HCT116 (cell line): ENCODE measurements at places on chromosomes 6 and 20. TPM values are rescaled to one million over a fixed set of nuclear protein-coding genes. Genes with fewer than 3 reads are reported as not detected.

DNA sequence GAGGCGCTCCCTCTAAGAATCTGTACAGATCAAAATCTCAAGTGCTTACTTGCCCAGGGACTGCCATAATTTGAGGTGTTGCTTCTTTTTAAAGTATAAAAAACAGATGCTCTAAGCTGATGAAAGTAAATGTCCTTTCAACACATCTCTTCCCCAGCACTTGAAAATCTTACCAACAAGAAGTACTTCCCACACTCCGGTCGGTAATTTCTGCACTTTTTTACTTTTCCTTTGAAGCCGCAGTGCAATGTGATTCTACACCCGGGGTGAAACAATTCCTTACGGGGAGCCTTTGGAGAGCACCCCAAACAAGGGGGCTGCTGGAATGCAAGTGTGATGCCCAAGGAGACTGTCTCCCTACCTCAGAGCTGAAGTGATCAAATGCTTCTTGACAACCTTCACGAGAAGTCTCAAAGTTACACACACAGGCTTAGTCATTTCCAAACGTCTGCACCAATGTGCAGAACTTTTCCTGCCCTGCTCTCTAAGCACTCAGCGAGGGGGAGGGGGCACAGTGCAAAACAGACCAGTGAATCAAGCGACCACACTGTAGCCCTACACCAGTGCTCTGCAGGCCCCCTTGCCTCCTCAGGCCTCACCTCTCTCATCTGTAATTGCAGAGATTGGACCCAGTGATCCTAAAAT, 56.7 kb downstream of the ATXN1 start:
- no peak for DNase-seq

GRCh38 chr20:38935967-38936407, 9.8 kb downstream of the FAM83D start:
- DNase-seq, result no peak

DNA sequence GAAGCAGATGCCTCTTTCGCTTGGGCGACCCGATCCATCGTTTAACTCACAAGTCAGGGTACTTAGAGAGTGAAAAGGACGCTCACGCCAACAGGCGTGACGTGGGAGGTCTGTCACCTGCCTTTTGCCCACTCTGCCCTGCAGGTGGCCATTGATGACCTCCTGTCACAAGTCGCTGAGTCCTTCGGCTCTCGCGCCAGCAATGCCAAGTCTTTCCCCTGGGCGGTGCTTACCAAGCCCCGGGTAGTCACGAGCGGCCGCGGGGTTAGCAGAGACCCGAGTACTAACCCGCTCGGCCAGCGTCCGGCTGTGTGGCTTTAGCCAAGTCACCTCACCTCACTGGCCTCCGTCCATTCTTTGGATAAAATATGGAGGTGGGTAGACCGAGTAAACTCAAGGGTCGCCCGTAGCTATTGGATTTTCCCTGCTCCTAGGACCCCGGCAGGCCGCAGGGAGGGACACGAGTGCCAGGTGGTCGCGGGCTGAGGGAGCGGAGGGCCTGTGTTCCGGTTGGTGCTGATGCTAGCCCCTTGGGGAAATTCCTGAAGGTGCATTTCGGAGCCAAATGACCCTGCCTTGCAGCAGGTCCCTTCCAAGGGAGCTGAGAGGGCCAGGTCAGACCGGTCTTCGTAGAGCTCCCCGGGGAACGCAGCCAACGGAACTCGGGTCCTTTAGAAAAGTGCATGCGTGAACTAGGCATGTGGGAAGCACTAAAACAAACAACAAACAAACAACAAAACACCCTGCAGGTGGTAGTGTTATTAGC, 668 bp downstream of the PKIB start:
- peak; percentile 66 for DNase-seq

- DNase-seq, result no peak
Observed at GRCh38 chr6:163356324-163356723, 58.2 kb upstream of the QKI start.

DNA sequence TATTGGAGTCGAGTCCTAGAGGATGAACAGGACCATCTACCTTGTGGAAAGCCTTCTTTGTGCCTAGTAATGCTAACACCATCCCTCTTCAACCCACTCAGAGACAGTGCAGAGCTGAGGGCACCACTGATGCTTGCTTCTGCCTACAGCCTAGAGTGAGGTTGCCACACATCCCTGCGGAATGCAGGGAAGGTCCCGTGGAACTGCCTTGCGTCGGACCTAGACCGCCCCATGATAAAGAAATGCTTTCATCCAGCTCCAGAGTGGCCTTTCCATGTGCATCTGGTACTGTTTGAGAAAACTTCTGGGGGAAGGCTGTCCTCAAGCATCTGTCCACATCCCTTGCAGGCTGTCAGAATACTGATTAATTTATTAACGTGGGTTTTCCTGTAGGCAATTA, 168.4 kb downstream of the PHACTR1 start:
- DNase-seq, result no peak

Gene ELOVL4
- total RNA-seq, result not detected

Gene GPR63
- total RNA-seq, result 3.5 TPM

- no peak for DNase-seq
Observed at GRCh38 chr6:110741517-110741916, 73.8 kb downstream of the CDK19 start.

GRCh38 chr6:71404145-71404966, 115.7 kb downstream of the OGFRL1 start:
- DNase-seq, result peak; percentile 51

Gene RIMS1
- total RNA-seq, result not detected

- DNase-seq, result no peak
Observed at GRCh38 chr6:54586251-54586650, 260.3 kb upstream of the FAM83B start.

- no peak for DNase-seq
Observed at GRCh38 chr6:164532198-164533044, 777.0 kb downstream of the C6orf118 start.

Gene SLCO4A1
- 107 TPM for total RNA-seq

DNA sequence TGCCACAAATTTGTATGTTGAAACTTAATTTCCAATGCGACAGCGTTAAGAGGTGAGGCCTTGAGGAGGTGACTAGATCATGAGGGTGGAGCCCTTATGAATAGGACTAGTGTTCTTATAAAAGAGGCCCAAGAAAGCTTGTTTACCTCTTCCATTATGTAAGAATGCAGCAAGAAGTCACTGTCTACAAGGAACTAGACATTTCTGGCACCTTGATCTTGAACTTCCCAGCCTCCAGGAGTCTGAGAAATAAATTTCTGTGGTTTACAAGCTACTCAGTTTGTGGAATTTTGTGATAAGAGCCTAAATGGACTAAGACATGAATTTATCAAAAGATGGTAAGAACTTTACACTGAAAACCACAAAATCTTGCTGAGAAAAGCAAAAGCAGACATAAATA, 173.6 kb upstream of the SGK1 start:
- DNase-seq, result no peak

Gene SIM1
- total RNA-seq, result not detected

Gene EEF1E1
- 69.7 TPM for total RNA-seq

GRCh38 chr20:6057691-6058090, 3.8 kb upstream of the LRRN4 start:
- DNase-seq, result no peak

Gene WDR46
- 90.6 TPM for total RNA-seq

- no peak for DNase-seq
Observed at GRCh38 chr6:125165256-125165655, 11.7 kb downstream of the TPD52L1 start.

GRCh38 chr6:92201618-92202017, 1217.7 kb downstream of the EPHA7 start:
- no peak for DNase-seq

Gene SIGLEC1
- 0.17 TPM for total RNA-seq

DNA sequence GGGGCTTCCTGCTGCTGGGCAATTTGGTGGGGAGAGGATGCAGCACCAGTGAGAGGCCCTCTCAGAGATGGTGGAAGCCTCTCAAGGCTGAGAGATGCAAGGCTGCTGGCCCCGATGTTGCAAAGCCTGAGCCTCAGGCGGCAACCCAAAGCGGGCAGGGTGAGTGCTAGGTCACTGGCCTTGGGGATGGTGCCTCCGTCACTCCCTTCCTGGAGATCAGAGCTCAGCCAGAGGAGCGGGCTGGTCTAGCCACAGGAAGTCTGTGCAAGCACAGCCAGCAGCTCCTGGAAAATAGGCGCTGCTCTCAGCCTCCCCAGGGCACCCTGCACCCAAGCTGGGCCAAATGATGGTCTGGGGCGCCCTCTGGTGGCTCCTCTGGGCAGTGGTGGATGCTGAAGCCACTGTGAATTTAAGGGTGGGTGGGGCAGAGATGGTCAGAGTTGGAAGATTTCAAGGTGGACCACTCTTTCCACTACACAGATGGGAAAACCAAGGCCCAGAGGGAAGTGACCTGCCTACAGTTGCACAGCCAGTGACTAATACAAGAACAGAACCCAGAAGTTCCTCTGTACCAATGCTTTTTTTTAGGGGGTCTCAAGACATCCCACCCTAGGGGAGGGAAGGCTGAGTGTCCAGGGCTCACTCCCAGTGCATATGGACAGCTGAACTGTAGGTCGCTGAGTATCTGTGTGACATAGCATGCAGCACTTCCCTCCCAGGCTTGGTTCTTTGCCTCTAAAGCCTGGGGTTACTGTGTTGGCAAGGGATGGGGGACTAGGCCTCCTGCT, 20.8 kb downstream of the C20orf203 start:
- DNase-seq, result peak; percentile 54

GRCh38 chr20:44790638-44791393, 19.5 kb downstream of the RIMS4 start:
- DNase-seq, result no peak

Gene BPI
- not detected for total RNA-seq

DNA sequence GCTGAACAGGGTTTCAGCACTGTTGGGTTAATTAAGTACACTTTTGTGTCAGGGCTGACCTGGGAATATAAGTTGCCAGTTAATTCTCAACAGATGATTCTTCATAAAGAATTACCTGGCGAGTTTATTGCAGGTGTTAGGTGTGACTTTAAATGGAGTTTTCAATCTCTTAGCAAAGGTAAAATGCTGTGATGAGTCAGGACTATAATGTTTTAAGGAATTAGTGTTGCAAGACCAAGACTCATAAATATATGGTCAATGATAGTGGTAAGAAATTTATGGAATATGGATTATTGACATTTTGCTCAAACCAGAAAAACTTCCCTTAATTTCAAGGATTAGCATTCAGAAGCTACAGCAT, 50.0 kb upstream of the PLCG1 start:
- no peak for DNase-seq

Gene KHDC1L
- total RNA-seq, result 5.4 TPM

DNA sequence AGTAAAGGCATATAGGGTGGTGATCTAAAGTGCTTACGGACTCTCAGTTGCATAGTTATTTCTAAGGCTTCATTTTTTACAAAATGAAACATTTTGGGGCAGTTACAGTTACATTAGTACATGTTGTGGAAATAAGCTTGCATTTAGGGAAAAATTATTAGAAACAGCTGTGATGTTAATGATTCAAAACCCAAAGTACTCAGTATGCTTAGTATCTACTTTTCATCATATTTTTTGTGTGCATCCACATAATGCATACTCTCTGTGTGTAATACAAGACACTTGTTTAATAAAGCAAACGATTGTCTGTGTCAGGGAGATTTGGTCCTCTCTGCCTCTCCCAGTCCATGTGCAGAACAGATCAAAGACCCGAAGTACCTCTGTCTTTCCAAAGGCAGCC, 11.4 kb upstream of the TBX18 start:
- no peak for DNase-seq

Gene PRICKLE4
- 2.9 TPM for total RNA-seq

- DNase-seq, result no peak
Observed at GRCh38 chr6:7050872-7051779, 56.6 kb upstream of the RREB1 start.

DNA sequence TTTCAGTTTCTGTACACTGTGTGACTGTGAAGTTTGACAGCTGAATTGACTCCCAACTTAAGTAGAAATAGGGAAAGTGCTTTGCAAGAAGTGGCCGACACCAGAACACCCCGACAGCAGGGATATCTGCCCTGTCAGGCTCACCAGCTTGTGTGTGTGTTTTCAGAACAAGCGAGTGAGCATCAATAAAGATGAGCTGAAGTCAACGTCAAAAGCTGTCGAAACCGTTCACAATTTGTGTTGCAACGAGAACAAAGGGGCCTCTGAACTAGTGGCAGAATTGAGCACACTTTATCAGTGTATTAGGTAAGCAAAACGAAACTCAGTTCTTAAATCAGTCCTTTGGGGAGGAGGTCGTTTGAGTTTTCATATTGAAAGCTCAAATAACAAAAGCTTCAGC, 10.7 kb downstream of the NELFCD start:
- no peak for DNase-seq

DNA sequence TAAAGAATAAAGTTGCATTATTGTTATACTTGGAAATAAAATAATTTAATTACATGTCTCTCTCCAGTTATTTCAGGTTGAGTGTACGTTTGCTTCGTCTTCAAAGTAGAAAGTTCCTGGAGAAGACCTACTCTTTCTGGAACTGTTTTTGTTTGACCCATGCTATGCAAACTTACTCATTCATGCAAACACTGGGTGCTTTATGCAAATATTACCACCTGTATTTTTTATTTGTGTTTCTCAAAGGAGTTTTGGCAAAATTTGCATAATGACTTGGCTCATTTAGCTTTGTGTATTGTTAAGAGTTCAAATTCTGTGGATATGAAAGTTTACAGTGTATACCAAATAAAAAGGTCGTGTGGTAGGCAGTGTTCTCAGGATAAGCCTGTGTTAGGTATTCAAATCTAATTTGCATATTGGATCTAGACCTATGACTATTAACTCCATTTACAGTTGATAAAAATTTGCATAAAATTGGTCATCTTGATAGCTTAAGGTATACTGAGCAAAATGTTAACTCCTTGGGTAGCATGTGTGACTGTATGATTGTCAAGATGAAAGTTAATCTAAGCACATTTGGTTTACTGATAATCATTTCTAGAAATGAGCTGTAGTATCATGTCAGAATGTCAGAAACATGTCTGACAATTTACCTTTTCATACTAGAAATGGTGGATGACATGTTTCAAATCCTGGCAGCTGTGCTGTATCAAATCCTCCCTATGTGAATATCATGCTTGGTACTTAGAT, 65.2 kb downstream of the CDKAL1 start:
- DNase-seq, result no peak

Gene LRRC1
- 19.8 TPM for total RNA-seq

Gene HLA-DPB1
- total RNA-seq, result 1.5 TPM

DNA sequence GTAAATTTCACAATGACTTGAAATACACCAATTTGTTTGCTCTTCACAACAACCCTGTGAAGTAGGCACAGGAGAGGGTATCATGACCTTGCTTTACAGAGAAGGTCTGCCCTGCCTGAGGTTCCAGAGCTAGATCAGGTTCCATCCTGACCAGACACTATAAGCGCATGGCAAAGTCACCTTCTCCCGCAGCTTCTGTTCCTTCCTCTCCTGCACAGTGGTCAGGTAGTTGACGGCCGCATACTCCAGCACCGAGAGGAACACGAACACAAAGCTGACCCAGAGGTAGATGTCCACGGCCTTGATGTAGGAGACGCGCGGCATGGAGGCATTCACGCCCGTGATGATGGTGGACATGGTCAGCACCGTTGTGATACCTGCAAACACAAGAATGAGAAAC, 34.3 kb downstream of the PM20D2 start:
- no peak for DNase-seq

- no peak for DNase-seq
Observed at GRCh38 chr6:44108471-44108870, 18.8 kb downstream of the MRPL14 start.

GRCh38 chr6:68675548-68675947, 40.5 kb downstream of the ADGRB3 start:
- no peak for DNase-seq

- DNase-seq, result peak; percentile 73
Observed at GRCh38 chr6:169212897-169213813, 40.5 kb downstream of the THBS2 start.

GRCh38 chr20:38299963-38300362, 4.0 kb upstream of the BPI start:
- no peak for DNase-seq

- peak; percentile 74 for DNase-seq
Observed at GRCh38 chr6:31042806-31043205, 32.5 kb downstream of the MUC22 start.

- DNase-seq, result no peak
Observed at GRCh38 chr20:46122071-46122470, 4.0 kb downstream of the CD40 start.
